Esophagus muscularis mucosa (tissue), 4 donors: ENCODE measurements at places on chromosomes 1 and 21. TPM values are rescaled to one million over a fixed set of nuclear protein-coding genes. Genes with fewer than 3 reads are reported as not detected.
A peak's percentile ranks its signal among the peaks of the same experiment; 100 is the strongest.

GRCh38 chr1:113074237-113074636, 1.2 kb downstream of the LRIG2 start:
- H3K4me3 ChIP-seq = peak overlapping the region; percentile 85
- H3K27me3 ChIP-seq = no peaks in the 10 kb centered on the region
- peak overlapping the region; percentile 94 for H3K27ac ChIP-seq
- no peak for DNase-seq

GRCh38 chr1:29190718-29191117, 9.0 kb upstream of the SRSF4 start:
- H3K27me3 ChIP-seq = no peaks in the 10 kb centered on the region
- no peak overlapping the region for H3K4me3 ChIP-seq
- H3K4me1 ChIP-seq = no peaks in the 10 kb centered on the region
- no peak for DNase-seq
- no peak overlapping the region for H3K27ac ChIP-seq

GRCh38 chr21:46096596-46097335, 1.1 kb upstream of the COL6A2 start:
- H3K4me1 ChIP-seq = peaks cover 26% of the 10 kb centered on the region
- H3K36me3 ChIP-seq = no peaks in the 10 kb centered on the region
- peak; percentile 92 for DNase-seq
- H3K27ac ChIP-seq = peak overlapping the region; percentile 99
- H3K4me3 ChIP-seq = peak overlapping the region; percentile 93
- H3K27me3 ChIP-seq = no peaks in the 10 kb centered on the region

DNA sequence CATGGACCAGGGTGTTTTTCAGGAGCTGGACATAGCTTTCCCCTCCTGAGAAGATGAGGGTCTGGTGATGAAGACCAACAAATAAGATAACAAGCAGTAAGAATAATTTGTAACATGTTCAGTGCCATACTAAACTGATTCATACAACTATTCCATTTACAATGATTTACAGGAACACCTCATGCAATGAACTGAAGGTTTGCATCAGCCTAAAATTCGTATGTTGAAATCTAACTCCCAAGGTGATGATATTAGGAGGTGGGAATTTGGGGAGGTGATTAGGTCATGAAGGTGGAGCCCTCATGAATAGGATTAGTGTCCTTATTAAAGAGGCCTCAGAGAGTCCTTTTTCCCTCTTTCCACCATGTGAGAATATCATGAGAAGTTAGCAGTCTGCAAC, 15.9 kb upstream of the NIBAN1 start:
- no peaks in the 10 kb centered on the region for H3K27me3 ChIP-seq
- H3K36me3 ChIP-seq = no peaks in the 10 kb centered on the region
- DNase-seq = no peak
- no peak overlapping the region for H3K4me3 ChIP-seq

DNA sequence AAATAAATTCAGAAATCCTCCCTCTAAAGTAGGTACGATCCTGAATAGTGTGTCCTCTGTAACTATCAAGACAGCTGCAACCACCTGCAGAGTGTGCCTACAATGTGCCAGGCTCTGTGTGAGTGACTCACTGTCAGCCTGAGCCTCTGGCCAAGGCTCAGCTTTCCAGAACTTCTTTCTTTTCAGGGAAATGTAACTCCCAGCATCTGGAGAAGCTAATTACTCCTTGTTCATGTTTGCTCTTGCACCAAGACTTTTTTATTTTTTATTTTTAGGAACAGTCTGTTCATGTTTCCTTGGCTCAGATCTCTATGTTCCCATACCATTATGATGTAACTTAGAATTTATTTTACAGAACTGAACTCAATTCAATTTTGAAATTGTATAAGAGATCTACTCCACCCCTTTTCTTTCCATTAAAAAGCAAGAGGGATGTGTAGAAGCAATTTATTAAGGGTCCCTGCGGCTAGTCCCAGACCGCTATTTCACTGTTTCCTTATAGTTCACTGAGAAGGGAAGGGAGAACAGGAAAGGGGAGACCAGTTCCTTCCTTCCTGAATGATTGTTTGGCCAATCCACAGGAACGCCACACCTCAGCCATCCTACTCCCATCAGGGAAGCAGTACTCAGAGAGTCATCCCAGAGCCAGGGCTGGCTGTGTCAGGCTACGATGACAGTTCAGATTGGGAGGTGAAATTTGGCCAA, 112.4 kb upstream of the ZNF648 start:
- peak overlapping the region; percentile 88 for H3K27ac ChIP-seq
- peaks cover 25% of the 10 kb centered on the region for H3K4me1 ChIP-seq

GRCh38 chr1:198598796-198599321, 40.0 kb upstream of the PTPRC start:
- no peak for DNase-seq
- H3K27ac ChIP-seq = no peak overlapping the region
- H3K4me3 ChIP-seq = no peak overlapping the region
- H3K4me1 ChIP-seq = no peaks in the 10 kb centered on the region

DNA sequence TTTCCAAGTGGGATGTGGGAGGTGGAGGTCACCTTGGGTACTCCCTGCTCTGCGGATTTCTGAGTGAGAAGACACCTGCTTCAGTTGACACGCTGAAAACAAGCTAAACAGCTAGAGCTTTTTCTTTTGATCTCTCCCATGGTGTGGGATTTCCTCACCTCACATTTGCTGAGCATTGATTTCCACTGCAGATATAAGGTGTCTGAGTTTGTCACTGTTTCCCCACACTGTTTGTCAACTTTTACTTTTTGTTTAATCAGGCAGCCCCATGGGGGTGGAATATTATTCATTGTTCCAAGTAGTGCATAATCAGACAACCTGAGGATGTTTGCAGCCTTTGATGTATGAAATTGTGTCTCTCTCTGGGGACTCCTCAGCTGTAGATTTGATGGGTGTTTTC, 49.5 kb downstream of the FASLG start:
- DNase-seq = no peak
- H3K27ac ChIP-seq = no peak overlapping the region
- no peaks in the 10 kb centered on the region for H3K27me3 ChIP-seq
- no peaks in the 10 kb centered on the region for H3K4me1 ChIP-seq

GRCh38 chr1:168923521-168924136, 182.9 kb upstream of the ATP1B1 start:
- H3K27ac ChIP-seq = no peak overlapping the region
- no peak for DNase-seq
- H3K36me3 ChIP-seq = no peaks in the 10 kb centered on the region
- H3K4me1 ChIP-seq = peaks cover 7% of the 10 kb centered on the region

DNA sequence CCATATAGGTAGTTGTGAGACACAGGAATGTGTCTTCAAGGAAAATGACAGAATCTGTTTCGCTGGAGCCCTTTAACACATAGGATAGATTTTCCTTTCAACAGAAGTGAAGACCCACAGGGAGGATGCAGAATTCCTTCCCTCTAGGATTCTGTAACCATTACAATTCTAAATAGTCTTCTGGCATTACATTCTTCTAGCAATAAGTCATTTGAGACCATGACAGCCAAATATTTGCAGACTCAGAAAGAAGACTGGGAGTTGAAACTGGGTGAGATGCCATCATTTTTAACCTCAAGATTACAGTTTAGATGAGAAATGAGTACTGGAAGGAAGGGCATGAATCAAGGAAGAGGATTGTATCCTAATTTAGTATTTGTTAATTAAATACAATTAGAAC, 61.6 kb downstream of the ZBTB18 start:
- no peak overlapping the region for H3K4me3 ChIP-seq
- no peaks in the 10 kb centered on the region for H3K27me3 ChIP-seq
- no peaks in the 10 kb centered on the region for H3K36me3 ChIP-seq
- H3K27ac ChIP-seq = no peak overlapping the region
- peaks cover 9% of the 10 kb centered on the region for H3K4me1 ChIP-seq

DNA sequence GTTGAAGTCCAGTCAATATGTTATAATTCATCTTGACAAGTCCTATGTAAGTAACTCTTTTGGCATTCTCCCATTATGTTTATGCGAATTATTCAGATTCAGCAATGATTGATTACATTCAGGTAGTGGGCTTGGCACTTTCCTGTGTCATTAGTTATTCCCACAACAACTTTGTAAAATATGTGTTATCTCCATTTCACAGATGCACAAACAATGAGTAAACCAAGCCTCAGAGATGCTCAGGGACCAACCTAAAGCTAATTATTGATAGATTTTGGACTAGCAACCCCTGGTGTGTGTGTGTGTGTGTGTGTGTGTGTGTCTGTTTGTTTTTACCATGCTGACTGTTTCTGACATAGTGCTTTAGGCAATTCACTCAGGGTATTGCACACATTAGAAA, 371.1 kb upstream of the C1orf87 start:
- H3K4me1 ChIP-seq = no peaks in the 10 kb centered on the region
- H3K27ac ChIP-seq = no peak overlapping the region
- no peaks in the 10 kb centered on the region for H3K27me3 ChIP-seq
- no peak overlapping the region for H3K4me3 ChIP-seq

DNA sequence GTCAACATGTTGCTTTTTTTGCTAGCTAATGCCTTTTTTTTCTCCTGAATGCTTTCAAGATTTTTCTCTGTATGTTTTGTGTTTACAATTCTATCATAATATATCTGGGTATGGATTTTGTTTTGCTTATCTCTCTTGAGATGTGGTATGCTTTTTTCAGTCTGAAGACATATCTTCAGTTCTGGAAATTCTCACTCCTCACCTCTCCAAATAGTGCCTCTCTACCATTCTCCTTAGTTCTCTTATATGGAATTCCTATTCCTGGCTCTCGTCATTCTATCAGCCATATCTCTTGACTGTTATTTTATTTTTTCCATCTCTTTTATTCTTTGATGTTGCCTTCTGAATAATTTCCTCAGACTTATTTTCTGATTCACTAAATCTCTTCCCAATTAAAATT, 58.4 kb downstream of the IVNS1ABP start:
- DNase-seq = no peak
- no peak overlapping the region for H3K4me3 ChIP-seq
- H3K36me3 ChIP-seq = no peaks in the 10 kb centered on the region
- H3K27ac ChIP-seq = no peak overlapping the region
- no peaks in the 10 kb centered on the region for H3K27me3 ChIP-seq

- no peaks in the 10 kb centered on the region for H3K27me3 ChIP-seq
- no peak overlapping the region for H3K4me3 ChIP-seq
- no peak for DNase-seq
- no peaks in the 10 kb centered on the region for H3K36me3 ChIP-seq
- no peak overlapping the region for H3K27ac ChIP-seq
Measured at GRCh38 chr1:239322369-239322768, 64.0 kb upstream of the CHRM3 start.

- H3K36me3 ChIP-seq = no peaks in the 10 kb centered on the region
- no peaks in the 10 kb centered on the region for H3K27me3 ChIP-seq
- no peak overlapping the region for H3K27ac ChIP-seq
- H3K4me3 ChIP-seq = no peak overlapping the region
Measured at GRCh38 chr1:206887701-206888100, 9.5 kb upstream of the IL24 start.

- H3K27me3 ChIP-seq = no peaks in the 10 kb centered on the region
- no peak for DNase-seq
- H3K27ac ChIP-seq = no peak overlapping the region
- H3K36me3 ChIP-seq = no peaks in the 10 kb centered on the region
Measured at GRCh38 chr1:101065575-101065974, 40.0 kb upstream of the DPH5 start.

TFF3 gene
- 2.5 TPM for total RNA-seq

PCP4L1 gene
- total RNA-seq = 3.3 TPM

LYST gene
- 33.3 TPM for total RNA-seq

C1orf210 gene
- not detected for total RNA-seq

CD101 gene
- 1.5 TPM for total RNA-seq

DOCK7 gene
- total RNA-seq = 32.0 TPM

HCN3 gene
- 1.2 TPM for total RNA-seq

ZBED6 gene
- total RNA-seq = 20.4 TPM

EFNA3 gene
- total RNA-seq = 1.7 TPM

FMO1 gene
- total RNA-seq = not detected

FCRL4 gene
- not detected for total RNA-seq
